Thoracic aorta (tissue), 2 donors: ENCODE measurements at places on chromosomes 2 and 18.
A peak's percentile ranks its signal among the peaks of the same experiment; 100 is the strongest.

DNA sequence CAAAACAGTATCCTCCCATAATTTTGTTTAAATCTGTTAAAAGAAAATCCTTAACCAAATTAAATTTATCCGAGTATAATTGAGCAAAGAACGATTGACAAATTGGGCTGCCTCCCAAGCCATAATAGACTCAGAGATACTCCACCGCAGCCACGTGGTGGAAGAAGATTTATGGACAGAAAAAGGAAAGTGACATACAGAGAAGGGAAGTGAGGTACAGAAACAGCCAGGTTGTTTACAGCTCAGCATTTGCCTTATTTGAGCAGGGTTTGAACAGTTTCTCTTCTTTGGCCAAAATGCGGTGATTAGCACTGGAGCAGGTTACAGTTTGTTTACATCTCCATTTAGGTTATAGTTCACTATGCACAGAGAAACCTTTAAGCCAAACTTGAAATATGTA is 60.8 kb downstream of the KYNU start:
- no peaks in the 10 kb centered on the region for H3K27me3 ChIP-seq
- no peak overlapping the region for H3K4me3 ChIP-seq
- H3K27ac ChIP-seq: no peak overlapping the region
- no peak for DNase-seq

- H3K27ac ChIP-seq: no peak overlapping the region
- H3K36me3 ChIP-seq: no peaks in the 10 kb centered on the region
- H3K4me1 ChIP-seq: no peaks in the 10 kb centered on the region
- DNase-seq: no peak
- no peaks in the 10 kb centered on the region for H3K27me3 ChIP-seq
- H3K4me3 ChIP-seq: no peak overlapping the region
These were observed 39.9 kb upstream of the RBMS1 start for GRCh38 chr2:160533482-160533881.

- H3K4me1 ChIP-seq: no peaks in the 10 kb centered on the region
- no peaks in the 10 kb centered on the region for H3K27me3 ChIP-seq
- H3K27ac ChIP-seq: no peak overlapping the region
- DNase-seq: no peak
- no peaks in the 10 kb centered on the region for H3K36me3 ChIP-seq
These were observed 35.1 kb downstream of the FAM117B start for GRCh38 chr2:202669841-202670240.

DNA sequence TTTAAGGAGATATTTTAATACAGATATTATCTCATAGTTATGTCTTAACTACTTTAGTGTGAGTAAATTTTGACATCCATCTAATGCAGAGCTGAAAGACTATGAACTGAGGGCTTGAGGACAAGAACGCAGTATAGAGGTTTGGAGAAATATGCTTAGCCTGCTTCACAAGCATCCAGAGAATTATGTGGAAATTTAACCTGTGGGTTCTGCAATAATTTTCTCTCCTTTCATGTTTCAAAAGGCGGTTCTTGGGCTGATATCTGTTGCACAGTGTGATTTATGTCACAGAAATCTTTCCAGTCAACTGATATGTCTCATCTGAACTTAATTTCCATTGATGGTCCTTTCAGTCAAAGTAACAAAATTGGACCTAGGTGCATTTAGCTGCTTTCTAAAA is 371.9 kb upstream of the VRK2 start:
- H3K36me3 ChIP-seq: no peaks in the 10 kb centered on the region
- no peak overlapping the region for H3K27ac ChIP-seq
- no peak for DNase-seq
- H3K4me3 ChIP-seq: no peak overlapping the region

GRCh38 chr2:47264143-47264542 is 109.0 kb upstream of the STPG4 start:
- no peaks in the 10 kb centered on the region for H3K36me3 ChIP-seq
- no peak for DNase-seq
- no peaks in the 10 kb centered on the region for H3K27me3 ChIP-seq
- H3K4me1 ChIP-seq: peaks cover under 1% of the 10 kb centered on the region

GRCh38 chr2:1789610-1790009 is 45.3 kb upstream of the PXDN start:
- DNase-seq: no peak
- peaks cover 5% of the 10 kb centered on the region for H3K4me1 ChIP-seq
- no peak overlapping the region for H3K27ac ChIP-seq
- H3K36me3 ChIP-seq: no peaks in the 10 kb centered on the region
- H3K27me3 ChIP-seq: no peaks in the 10 kb centered on the region
- no peak overlapping the region for H3K4me3 ChIP-seq

DNA sequence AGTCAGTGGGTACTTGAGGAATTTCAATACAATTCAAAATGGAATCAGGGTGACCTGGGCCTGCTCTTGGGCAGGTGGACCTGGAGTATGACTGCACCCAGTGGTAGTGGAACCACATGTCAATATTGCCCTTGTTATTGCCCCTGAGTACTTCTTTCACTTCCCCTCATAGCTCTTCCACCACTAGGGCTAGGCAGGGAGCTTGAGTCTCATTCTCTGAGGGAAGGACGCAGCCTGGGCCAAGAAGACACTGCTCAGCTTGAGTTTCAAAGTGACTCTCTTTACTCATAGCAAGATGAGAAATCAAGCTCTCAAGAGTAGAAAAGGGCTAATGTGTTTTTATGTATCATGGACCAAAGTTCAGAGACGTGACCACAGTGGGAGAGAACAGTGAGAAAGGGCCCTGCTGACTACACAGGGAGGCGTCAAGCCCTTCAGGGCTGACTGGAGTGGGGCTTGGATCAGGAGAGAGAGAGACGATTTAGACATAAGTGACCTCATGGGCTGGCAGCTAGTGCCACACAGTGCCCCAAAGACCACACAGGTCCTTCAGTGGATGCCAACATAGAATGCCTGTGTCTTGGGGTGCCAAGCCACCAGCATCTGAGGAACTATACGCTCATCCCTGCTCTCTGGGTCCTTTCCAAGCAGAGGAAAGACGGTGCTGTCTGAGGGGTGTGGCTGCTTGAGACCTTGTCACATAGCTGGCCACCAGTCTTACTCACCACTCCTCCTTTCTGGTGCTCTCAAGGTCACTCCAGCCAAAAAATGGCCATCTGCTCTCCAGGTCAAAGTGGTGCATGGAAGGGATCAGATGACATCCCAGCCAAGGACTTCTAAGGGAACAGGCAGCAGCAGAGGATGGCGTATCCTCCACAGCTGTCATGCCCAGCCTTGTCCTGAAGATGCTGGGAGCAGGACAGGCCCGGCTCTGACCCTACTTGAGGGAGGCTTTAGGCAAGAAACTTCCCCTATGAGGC is 13.0 kb downstream of the PTMA start:
- H3K4me3 ChIP-seq: no peak overlapping the region
- H3K27ac ChIP-seq: no peak overlapping the region
- H3K36me3 ChIP-seq: no peaks in the 10 kb centered on the region
- H3K27me3 ChIP-seq: no peaks in the 10 kb centered on the region
- peaks cover 10% of the 10 kb centered on the region for H3K4me1 ChIP-seq

DNA sequence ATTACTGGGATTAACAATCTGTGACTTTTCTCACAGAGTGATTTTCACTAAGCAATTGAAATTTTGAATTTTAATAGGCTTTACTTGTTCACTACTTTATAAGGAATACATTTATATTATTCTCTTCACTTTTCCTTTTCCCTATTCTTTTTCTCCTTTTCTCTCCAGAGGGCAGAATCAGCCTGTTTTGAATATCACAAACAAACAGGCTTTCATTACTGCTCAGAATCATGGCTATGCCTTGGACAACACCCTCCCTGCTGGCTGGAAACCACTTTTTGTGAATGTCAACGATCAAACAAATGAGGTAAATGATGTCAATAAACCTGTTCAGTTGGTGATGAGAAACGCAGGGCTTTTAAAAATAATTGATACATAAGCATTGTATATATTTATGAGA is 35.3 kb downstream of the CPS1 start:
- no peaks in the 10 kb centered on the region for H3K36me3 ChIP-seq
- no peaks in the 10 kb centered on the region for H3K4me1 ChIP-seq
- H3K27ac ChIP-seq: no peak overlapping the region
- H3K27me3 ChIP-seq: no peaks in the 10 kb centered on the region

- H3K4me1 ChIP-seq: no peaks in the 10 kb centered on the region
- H3K27me3 ChIP-seq: no peaks in the 10 kb centered on the region
- DNase-seq: no peak
- no peaks in the 10 kb centered on the region for H3K36me3 ChIP-seq
- no peak overlapping the region for H3K4me3 ChIP-seq
These were observed 745.6 kb upstream of the RAB6C start for GRCh38 chr2:129233751-129234406.

DNA sequence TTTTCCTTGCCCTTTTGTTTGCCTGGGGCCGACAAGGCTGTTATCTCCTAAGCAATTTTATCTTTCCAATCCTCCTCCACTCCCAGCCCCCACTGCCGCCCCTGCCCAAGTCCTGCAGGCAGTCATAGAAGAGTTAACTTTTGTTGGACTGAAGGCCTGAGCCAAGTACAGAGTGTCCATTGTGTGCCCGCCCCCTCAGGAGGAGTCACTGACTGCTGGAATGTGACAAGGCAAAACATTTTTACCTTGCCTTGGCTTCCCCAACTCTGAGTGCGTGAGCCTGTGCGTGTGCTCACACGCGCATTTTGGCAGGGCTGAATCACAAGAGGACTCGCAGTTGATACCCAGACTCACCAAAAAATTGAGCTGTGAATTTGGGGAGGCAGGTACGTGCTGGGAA is 16.2 kb downstream of the SETBP1 start:
- peaks cover 51% of the 10 kb centered on the region for H3K4me1 ChIP-seq
- no peak overlapping the region for H3K27ac ChIP-seq
- peak overlapping the region; percentile 9 for H3K4me3 ChIP-seq

DNA sequence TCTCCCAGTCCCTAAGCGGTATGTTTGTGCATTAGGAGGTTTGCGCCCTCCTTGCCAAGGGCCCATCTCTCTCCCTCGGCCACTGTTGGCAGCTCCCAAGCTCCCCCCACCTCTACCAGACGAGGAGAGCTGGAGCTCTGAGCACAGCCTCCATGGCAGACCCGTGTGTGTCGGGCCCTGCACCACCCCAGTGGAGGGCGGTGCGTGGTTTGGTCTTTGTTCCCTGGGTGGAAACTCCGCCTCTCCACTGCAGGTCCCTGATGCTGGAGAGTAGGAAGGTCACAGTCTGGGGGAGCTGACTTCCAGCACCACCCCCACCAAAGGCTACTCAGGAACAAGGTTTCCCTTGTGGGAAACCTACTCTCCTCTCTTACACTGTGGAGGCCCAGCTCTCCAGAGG is 162.6 kb upstream of the FHL2 start:
- H3K4me3 ChIP-seq: no peak overlapping the region
- H3K36me3 ChIP-seq: no peaks in the 10 kb centered on the region
- H3K4me1 ChIP-seq: no peaks in the 10 kb centered on the region
- no peak overlapping the region for H3K27ac ChIP-seq

- no peak overlapping the region for H3K27ac ChIP-seq
- no peaks in the 10 kb centered on the region for H3K27me3 ChIP-seq
- no peak for DNase-seq
- no peak overlapping the region for H3K4me3 ChIP-seq
- no peaks in the 10 kb centered on the region for H3K36me3 ChIP-seq
- H3K4me1 ChIP-seq: no peaks in the 10 kb centered on the region
These were observed 86.1 kb upstream of the BOD1L2 start for GRCh38 chr18:57060814-57061213.

GRCh38 chr18:67634631-67635338 is 118.3 kb upstream of the DSEL start:
- no peaks in the 10 kb centered on the region for H3K36me3 ChIP-seq
- H3K4me3 ChIP-seq: no peak overlapping the region
- DNase-seq: no peak
- no peak overlapping the region for H3K27ac ChIP-seq
- no peaks in the 10 kb centered on the region for H3K27me3 ChIP-seq
